Neural cell (in vitro differentiated cells): ENCODE measurements at places on chromosomes 7 and 10. TPM values are rescaled to one million over a fixed set of nuclear protein-coding genes. Genes with fewer than 3 reads are reported as not detected.

FAM13C gene
- 89.3 and 92.7 TPM in 2 replicates for polyA plus RNA-seq

PAX4 gene
- polyA plus RNA-seq: not detected in 2 replicates

TAS2R41 gene
- polyA plus RNA-seq: not detected in 2 replicates

MYPN gene
- polyA plus RNA-seq: not detected in 2 replicates

BMPER gene
- polyA plus RNA-seq: 2.1 and 3.1 TPM in 2 replicates

HOXA10 gene
- polyA plus RNA-seq: not detected in 2 replicates

PRF1 gene
- not detected in 2 replicates for polyA plus RNA-seq

SFXN4 gene
- 21.7 and 23.7 TPM in 2 replicates for polyA plus RNA-seq

HNRNPH3 gene
- polyA plus RNA-seq: 66.0 and 74.2 TPM in 2 replicates

NPFFR1 gene
- polyA plus RNA-seq: 0.07 TPM in 1 of 2 replicates, not detected in the other

IGFBP3 gene
- polyA plus RNA-seq: 1.6 and 3.9 TPM in 2 replicates

FOXK1 gene
- 7.4 and 7.7 TPM in 2 replicates for polyA plus RNA-seq

RAB18 gene
- polyA plus RNA-seq: 84.1 and 122 TPM in 2 replicates

BLNK gene
- not detected in 2 replicates for polyA plus RNA-seq
